ENCODE measurements at places on chromosomes 1 and 21.

- DNase-seq = no peak
Measured at GRCh38 chr1:44059664-44060355, 28.5 kb upstream of the SLC6A9 start.

DNA sequence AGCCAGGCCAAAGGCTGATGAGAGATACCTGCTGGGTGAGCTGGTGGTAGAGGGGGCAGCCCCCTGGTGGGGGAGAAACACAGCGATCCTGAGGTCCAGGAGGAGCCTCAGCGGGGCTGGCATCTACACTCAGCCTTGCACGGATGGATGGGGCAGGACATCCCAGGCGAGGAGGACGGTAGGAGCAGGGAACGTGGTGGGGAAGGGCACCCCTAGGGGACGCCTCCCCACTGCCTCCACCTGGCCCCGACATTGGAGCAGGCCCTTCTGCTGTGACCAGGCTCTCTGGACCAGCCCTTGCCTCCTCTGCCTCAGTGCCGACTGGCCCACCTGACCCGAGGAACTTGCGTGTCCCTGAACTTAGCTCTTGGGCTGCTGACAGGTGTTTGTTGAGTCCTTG is 6.4 kb upstream of the MMEL1 start:
- DNase-seq = no peak

DNA sequence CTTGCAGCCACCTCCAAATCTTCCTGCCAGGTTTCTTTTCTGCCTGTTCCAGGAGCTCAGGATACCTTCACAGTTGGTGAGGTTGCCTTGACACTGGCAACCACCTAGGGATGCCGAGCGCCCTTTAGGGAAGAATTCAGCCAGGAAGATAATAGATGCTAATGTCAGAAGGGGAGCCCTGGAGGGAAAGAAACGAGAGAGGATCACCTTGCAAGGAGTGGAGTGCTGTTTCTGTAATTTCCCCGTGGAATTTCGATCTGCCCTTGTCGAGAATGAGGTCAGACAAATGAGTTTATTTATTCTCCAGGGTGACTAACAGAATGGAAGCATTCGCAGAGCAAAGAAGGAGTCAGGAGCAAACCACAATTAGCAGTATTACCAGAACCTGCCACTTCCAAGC is 315.8 kb upstream of the KAZN start:
- no peak for DNase-seq

DNA sequence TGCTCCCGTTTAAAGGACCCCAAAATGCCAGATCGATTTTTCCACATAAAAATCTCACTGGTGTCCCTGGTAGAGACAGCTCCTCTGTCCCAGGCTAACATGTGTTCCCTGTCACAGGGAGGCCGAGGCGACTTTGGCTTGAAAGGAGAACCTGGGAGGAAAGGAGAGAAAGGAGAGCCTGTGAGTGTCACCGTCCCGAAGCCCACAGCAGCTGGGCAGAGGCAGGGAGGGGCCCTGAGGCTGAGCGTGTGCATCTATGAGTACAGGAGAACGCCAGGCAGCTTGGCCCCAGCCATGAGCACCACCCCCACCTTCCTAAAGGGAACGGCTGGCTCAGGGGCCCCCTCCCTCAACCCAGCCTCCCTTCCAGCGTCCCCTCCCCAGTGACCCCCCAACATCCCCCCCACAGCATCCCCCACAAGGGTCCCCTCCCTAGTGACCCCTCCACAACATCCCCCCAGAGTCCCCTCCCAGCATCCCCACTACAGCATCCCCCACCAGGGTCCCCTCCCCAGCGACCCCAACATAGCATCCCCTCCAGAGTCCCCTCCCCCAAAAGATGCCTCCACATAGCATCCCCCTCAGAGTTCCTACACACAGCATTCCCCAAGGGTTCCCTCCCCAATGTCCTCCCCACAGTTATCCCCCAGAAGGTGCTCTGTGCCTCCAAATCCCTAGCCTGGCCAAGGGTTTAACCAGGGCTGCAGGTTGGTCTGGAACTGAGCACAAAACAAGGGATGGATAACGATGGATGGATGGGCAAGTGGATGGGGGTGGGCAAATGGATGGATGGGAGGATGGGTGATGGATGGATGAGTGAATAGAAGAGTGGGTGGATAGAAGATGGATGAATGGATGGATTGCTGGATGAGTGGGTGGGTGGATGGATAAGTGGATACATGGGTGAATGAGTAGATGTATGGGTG is 25.1 kb downstream of the COL6A2 start:
- DNase-seq = peak; percentile 1

- DNase-seq = peak; percentile 75
Measured at GRCh38 chr1:28199328-28200233, 23.1 kb upstream of the PTAFR start.

DNA sequence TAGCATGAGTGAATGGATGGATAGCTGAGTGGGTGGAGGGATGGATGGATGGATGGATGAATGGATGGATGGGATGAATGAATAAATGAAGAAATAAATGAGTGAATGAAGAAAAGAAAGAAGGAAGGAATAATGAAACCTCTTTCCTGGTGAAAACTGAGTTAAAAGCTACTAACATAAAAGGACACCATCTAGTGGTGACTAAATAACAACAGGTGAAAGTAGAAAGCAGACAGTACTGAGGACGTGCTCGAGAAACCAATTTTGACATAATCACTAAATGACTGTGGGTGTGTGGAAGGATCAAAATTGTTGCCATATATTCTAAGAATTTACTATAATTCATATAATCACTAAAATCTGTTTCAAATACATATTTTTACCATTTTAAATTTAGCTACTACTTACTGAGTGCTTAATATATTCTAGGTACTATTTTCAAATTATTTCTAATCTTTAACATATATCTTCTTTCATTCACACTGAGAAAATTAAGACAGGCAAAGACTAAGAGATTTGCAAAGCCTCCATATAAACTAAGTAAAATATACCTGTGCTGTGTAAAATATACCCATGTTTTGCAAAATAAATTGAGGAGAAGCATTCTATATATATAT is 522.9 kb downstream of the LRRIQ3 start:
- DNase-seq = no peak

- no peak for DNase-seq
Measured at GRCh38 chr1:204075139-204075521, 2.2 kb downstream of the SOX13 start.

DNA sequence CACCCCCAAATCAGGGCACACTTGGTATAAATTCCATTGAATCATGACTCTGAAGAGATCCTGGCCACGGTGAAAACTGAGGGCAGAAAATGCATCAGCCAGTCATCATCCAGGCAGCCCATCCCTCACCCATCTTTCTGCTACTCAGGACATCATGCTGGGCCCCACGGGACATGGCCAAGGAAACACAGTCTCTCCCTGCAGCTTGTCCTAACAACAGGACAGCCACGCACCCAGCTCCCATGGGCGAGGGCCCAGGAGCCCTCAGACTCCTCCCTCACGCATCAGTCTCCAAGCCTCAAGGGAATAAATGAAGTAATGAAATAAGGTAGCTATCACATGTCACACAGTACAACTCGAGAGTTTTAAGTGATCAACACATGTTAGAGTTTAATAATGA is 37.8 kb downstream of the ELK4 start:
- DNase-seq = no peak

GRCh38 chr1:88063605-88064004 is 620.5 kb upstream of the PKN2 start:
- DNase-seq = no peak

DNA sequence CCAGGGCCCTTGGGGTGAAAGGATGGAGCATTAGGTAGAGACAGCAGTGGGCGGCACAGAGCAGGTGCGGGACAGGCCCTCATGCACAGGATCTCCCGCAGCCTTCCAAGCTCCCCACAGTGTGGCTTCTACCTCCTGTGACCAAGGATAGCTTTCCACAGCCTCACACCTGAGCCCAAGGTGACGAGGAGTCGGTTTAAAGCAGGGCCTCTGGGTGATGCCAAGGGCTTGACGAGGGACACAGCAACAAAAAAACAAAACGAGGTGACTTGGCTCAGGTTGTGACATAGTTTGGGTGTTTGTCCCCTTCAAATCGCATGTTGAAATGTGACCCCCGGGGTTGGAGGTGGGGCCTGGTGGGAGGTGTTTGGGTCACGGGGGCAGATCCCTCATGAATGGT is 15.3 kb downstream of the RSPH1 start:
- no peak for DNase-seq

- no peak for DNase-seq
Measured at GRCh38 chr1:165532053-165532452, 11.7 kb upstream of the LRRC52 start.

- no peak for DNase-seq
Measured at GRCh38 chr1:229334716-229335115, 8.1 kb downstream of the CCSAP start.

- no peak for DNase-seq
Measured at GRCh38 chr1:2949966-2950925, 71.0 kb upstream of the ACTRT2 start.

- no peak for DNase-seq
Measured at GRCh38 chr1:183235503-183235902, 49.4 kb downstream of the LAMC2 start.

- DNase-seq = no peak
Measured at GRCh38 chr1:247172996-247173395, 1.2 kb upstream of the ZNF124 start.

DNA sequence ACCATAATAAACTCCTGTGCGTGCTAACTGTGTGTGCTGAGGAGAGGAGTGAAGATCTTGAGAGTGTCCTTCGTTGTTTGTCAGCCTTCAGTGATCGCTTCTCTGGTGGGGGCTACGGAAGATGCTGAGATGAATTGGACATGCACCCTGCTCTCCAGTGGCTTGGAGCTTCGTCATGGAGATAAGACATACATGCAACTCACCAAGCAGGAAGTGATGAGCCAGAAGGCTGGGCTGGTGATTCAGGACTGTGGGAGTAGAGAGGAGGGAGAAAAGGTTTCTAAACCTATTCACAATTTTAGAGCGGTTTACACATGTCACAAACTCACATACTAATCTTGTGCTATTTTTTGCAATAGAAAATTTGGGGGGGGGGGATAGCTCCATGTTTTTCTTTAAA is 128.9 kb upstream of the ADAR start:
- peak; percentile 77 for DNase-seq

- no peak for DNase-seq
Measured at GRCh38 chr1:10113501-10113900, 80.7 kb downstream of the UBE4B start.

DNA sequence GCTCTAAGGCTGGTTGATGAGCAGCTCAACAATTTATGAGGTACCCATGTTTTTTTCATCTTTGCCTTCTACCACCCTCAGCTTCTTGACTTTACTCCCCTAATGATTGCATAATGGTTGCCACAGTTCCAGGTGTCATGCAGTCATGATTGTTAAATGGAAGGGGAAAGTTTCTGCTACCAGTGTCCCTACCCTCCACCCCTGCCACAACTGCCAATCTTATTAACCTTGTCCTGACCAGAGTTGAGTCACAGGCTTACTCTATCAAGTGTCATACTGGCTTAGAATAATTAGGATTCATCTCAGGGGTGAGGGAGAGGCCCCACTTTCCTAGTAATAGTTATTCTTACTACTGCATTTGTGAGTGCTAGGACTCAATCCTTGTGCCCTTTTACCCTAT is 7.9 kb upstream of the FUBP1 start:
- peak; percentile 46 for DNase-seq

GRCh38 chr1:179229214-179230140 is at the start of gene ABL2:
TSS of gene ABL2 (minus strand) at chr1:179229677. CDS start at chr1:179229397, 280 bp downstream.
- DNase-seq = peak; percentile 49

DNA sequence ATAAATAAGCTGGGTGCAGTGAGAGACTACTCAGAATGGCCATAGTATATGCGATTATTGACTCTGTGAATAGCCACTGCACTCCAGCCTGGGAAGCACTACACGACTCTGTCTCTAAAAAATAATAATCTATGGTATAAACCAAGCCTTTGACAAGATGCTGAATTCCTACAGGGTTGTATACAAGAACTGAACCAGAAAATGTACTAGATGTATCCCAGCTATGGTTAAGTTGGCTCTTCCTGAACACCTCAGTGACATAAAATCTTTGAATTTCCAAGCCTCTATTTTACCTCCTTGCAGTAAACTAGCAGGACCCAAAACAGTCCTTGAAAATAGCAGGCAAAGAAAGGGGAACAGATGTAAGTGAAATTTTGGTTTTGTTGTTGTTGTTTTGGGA is 32.5 kb downstream of the PTP4A2 start:
- DNase-seq = no peak

DNA sequence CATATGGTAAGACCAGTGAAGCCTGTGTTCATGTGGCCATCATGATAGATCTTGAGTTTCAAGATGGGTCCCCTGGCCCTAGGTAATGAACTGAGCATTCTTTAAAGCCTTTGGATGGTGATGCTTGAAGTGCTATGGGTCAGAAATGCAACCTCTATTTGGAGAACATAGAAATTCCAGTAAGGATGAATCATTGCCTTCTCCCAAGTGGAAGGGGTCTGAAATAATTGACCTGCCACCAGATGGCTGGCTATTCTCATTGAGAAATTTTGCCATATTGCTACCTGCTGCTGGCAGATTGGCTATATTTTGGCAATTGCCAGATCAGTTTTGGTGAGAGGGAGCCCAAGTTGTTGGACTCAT is 739 bp upstream of the IFI6 start:
- no peak for DNase-seq

DNA sequence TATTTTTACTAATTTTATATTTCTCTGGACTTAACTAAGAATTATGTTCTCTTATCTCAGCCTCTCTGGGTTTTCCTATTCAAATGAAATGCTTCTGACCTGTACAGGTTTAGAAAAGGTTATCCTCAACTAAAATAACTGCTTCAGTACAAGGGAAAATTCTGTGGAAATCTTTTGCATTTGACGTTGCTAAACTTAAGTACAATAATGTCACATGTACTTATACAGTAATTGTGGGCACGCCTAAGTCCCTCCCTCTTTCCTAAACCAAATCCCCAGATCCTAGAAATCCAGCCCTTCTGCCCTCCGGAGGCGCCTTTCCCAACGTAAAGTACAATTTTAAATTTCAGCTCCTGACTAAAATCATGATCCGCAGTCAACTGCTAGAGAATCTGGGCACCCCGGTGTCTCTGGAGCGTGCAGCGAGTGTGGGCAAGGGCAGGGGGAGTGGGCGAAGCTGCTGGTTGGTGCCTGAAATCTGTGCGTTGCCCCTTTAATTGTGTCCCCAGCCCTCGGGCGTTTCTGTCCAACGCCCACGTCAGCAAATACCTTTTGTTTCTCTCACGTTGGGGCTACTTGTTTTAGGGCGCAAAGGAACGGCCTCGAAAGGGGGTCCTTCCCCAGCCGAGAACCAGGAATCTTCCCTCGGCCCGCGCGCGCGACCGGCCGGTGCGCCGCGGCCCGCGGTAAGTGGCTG is at the start of gene ZBTB8A:
TSS of gene ZBTB8A (plus strand) at position 541 of the 697 bp plus-strand sequence. CDS start 53,505 bp downstream, outside the sequence.
- peak; percentile 21 for DNase-seq

DNA sequence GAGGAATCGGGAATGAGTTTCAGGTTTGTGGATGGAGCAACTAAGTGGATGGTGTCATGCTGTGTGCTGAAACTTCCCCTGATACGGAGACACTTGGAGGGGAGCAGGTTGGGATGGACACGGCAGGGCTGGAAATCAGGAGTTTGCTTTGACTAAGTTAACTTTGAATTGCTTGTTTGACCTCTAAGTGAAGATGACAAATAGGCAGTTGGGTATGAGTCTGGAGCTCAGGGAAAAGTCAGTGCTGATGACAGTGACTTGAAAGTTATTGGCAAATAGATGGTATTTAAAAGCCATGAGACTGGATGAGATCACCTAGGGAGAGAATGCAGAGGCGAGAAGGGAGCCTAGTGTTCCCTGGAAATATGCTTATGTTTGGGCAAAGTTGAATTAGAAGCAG is 12.8 kb upstream of the ZSCAN20 start:
- no peak for DNase-seq
